NCI-H1930 (cell line): ENCODE measurements at places on chromosomes 2 and 18.

GRCh38 chr18:32422201-32422600, 48.5 kb downstream of the GAREM1 start:
- no peak for DNase-seq

GRCh38 chr2:19073522-19073921, 284.9 kb downstream of the OSR1 start:
- DNase-seq: no peak

GRCh38 chr18:29104227-29104626, 927.3 kb upstream of the CDH2 start:
- no peak for DNase-seq

DNA sequence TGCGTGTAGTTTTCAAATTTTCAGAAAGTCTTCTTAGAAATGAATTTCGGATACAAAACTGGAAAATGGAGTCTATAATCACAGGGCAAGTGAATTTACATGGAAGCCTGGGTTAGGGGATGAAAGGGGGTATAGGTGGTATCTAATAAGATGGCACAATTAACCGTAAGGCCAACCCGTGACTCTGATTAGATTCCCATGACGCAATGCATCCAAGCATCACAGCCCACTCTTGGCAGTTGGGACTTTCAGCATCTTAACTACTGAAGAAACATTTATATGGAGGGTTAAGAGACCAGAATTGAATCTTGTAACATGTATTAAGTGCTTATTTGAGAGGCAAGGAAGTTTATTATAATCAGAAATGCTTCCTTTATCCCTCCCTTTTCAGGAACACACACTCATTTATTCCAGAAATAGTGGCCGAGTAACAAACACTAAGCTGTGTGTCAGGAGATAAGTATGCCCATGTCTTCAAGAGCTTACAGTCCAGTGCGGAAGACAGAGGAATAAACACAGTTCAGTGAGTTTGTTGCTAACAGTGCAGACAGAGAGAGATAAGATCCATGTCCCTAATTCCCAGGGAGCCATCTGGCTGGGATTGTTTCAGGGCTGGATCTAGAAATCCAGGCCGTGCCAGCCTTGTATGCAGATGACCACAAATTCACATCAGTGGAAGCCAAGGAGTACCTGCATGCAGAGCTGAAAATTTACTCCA, 151.2 kb downstream of the ANTXR1 start:
- no peak for DNase-seq

- no peak for DNase-seq
Measured at GRCh38 chr2:241849616-241850543, 8.8 kb downstream of the PDCD1 start.

- DNase-seq: no peak
Measured at GRCh38 chr2:208548700-208549099, 142.1 kb downstream of the PTH2R start.

GRCh38 chr2:239991689-239992314, 33.3 kb downstream of the NDUFA10 start:
- DNase-seq: no peak

GRCh38 chr2:228838819-228839218, 432.3 kb downstream of the PID1 start:
- DNase-seq: no peak

GRCh38 chr2:47697000-47697601, 85.8 kb upstream of the MSH6 start:
- DNase-seq: no peak

DNA sequence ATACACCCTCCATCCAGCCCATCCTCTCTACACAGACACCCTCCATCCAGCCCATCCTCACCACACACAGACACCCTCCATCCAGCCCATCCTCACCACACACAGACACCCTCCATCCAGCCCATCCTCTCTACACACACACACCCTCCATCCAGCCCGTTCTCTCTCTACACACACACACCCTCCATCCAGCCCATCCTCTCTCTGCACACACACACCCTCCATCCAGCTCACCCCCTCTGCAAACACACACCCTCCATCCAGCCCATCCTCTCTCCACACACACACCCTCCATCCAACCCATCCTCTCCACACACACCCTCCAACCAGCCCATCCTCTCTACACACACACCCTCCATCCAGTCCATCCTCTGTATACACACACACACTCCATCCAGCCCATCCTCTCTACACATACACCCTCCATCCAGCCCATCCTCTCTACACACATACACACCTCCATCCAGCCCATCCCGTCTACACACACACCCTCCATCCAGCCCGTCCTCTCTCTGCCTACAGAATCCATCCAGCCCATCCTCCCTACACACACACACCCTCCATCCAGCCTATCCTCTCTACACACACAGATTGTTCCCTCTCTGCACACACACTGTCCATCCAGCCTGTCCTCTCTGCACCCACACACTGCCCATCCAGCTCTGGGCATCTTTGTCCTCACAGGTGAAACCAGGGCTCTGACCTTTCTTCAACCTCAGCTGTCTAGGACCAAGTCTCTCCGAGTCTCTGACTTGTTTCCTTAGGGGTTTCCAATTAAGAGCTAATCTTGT, 81.2 kb downstream of the EIPR1 start:
- DNase-seq: no peak
